Subcutaneous preadipocyte (primary cell): ENCODE measurements at places on chromosomes 7 and 10. TPM values are rescaled to one million over a fixed set of nuclear protein-coding genes. Genes with fewer than 3 reads are reported as not detected.

Gene SEMA3E
- total RNA-seq = 1.5 and 2.3 TPM in 2 replicates

Gene RET
- total RNA-seq = under 0.01 and 0.37 TPM in 2 replicates

Gene TBC1D12
- total RNA-seq = 10.7 and 12.7 TPM in 2 replicates

Gene SORBS1
- total RNA-seq = under 0.01 and 0.20 TPM in 2 replicates

Gene GLI3
- total RNA-seq = 11.5 and 11.8 TPM in 2 replicates

Gene LRIT1
- not detected in 2 replicates for total RNA-seq

Gene RFC2
- 21.3 and 40.1 TPM in 2 replicates for total RNA-seq

Gene ALOX5
- total RNA-seq = not detected in 2 replicates

Gene PNLIPRP3
- 0.37 and 1.2 TPM in 2 replicates for total RNA-seq

Gene AMPH
- total RNA-seq = 4.3 and 11.4 TPM in 2 replicates

Gene FUOM
- 13.6 and 16.6 TPM in 2 replicates for total RNA-seq

Gene RNF148
- total RNA-seq = 0.78 and 1.8 TPM in 2 replicates

Gene PNLIP
- not detected in 2 replicates for total RNA-seq

Gene GIMAP8
- total RNA-seq = not detected in 2 replicates

Gene NOS3
- 3.3 and 3.9 TPM in 2 replicates for total RNA-seq

Gene TRIL
- total RNA-seq = 0.20 and 0.73 TPM in 2 replicates

Gene MMP21
- 0.20 TPM in 1 of 2 replicates, not detected in the other for total RNA-seq

Gene SRI
- 146 and 165 TPM in 2 replicates for total RNA-seq

Gene CPN1
- total RNA-seq = not detected in 2 replicates

Gene ZNF789
- total RNA-seq = 6.6 and 6.8 TPM in 2 replicates

Gene CCL24
- total RNA-seq = not detected in 2 replicates

Gene EGFR
- total RNA-seq = 95.5 and 130 TPM in 2 replicates

Gene TMEM209
- 17.3 and 32.8 TPM in 2 replicates for total RNA-seq

Gene HOXA1
- 0.73 and 1.4 TPM in 2 replicates for total RNA-seq

Gene ZNF488
- under 0.01 TPM in 2 replicates for total RNA-seq

Gene LLCFC1
- not detected in 2 replicates for total RNA-seq

Gene TMEM178B
- total RNA-seq = under 0.01 and 0.73 TPM in 2 replicates
